Stimulated activated CD8-positive, alpha-beta memory T cell treated with anti-CD3 and anti-CD28 coated beads, Interleukin-4, amount 100 ng/mL, for 4 hours (primary cell): ENCODE measurements at places on chromosomes 6 and 20.

GRCh38 chr6:31041372-31041974 lies 31.2 kb downstream of the MUC22 start:
- DNase-seq: no peak

- DNase-seq: peak; percentile 82
Measured at GRCh38 chr6:83065511-83066192, at the start of gene UBE3D. UBE3D (minus strand) TSS chr6:83065841; CDS start chr6:83065718, 123 bp downstream.

DNA sequence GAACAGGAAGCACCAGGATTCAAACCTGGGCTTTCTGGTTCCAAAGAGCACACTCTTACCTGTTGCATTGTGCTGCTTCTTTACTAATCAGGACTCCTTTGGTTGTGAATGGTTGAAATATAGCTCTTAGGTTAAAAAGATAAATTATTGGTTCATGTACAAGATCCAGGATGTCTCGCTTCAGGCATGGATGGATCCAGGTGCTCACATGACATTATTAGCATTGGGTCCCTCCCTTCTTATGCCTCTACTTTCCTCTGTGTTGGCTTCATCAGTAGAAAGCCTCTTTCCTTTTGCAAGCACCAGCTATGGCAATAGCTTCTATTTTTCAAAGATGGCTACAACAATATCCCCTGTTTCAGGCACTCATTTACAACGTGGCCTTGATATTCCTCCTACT lies 217.7 kb upstream of the SULF2 start:
- DNase-seq: no peak

DNA sequence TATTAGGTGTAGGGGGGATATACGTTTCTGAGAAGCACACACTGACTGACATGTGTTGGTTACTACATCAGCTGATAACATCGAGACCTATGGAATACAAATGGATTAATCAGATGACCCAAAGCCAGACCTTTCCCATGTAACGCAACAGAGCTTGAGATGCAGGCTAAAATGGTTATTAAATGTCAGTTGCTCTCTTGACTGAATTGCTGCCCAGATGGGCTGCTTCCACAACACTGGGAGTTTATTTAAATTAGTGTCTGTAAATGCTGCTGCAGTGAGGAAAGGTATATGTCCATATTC lies 298.8 kb downstream of the PHACTR1 start:
- DNase-seq: no peak

- no peak for DNase-seq
Measured at GRCh38 chr6:63295553-63296194, 24.1 kb downstream of the LGSN start.

- DNase-seq: no peak
Measured at GRCh38 chr6:16948396-16948795, 153.5 kb upstream of the STMND1 start.

DNA sequence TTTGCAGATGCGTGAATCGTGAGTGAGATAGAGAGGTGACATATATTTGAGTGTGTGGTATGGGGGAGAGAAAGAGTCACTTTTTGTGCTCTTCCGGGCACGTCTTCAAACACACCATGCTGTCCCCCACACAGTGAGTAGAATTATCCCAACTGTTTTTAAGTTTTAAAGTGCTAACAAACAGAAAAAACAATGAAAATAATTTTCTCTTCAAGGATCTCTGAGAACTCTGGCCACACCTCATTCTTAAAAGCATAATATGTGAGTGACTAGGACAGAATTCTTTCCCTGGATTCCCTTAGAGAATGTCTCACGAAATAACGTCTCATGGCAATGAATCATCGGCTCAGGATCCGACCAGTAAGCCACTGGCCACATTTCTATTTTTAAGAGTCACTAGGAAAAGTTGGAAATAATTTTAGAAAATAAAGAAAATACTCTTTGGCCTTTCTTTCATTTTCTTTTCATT lies 235.7 kb upstream of the ZNF217 start:
- no peak for DNase-seq

DNA sequence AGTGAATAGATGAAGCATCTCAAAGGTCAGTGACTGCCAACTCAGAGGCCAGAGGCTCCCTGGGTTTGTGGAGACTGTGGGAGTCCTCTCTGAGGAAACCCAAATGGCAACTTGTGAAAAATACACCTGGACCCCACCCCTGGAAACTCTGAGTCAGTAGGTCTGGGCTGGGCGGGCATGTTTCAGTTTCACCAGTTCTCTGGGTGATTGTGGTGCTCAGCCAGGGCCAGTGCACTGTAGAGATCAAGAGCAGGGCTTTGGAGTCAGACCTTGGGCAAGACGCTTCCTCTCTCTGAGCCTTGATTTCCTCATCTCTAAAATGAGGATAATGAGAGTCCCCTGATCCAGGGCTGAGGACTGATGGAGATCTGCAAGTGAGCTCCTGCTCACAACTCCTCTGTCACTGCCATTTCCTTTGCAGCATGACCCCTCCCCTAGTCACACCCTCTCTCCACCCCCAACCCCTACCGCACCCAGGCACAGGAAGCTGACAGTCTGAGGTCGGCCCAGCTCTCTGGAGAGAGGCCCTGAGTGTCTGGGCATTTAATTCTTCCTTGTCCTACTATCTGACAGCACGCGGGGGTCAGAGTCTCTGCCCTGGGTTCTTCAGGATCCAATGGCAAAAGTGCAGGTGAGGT lies 5.1 kb downstream of the DEF6 start:
- peak; percentile 70 for DNase-seq
